Stimulated activated CD4-positive, alpha-beta T cell treated with anti-CD3 and anti-CD28 coated beads, Interleukin-15, amount 100 ng/mL, for 1 hour (primary cell): ENCODE measurements at places on chromosomes 6 and 20.

DNA sequence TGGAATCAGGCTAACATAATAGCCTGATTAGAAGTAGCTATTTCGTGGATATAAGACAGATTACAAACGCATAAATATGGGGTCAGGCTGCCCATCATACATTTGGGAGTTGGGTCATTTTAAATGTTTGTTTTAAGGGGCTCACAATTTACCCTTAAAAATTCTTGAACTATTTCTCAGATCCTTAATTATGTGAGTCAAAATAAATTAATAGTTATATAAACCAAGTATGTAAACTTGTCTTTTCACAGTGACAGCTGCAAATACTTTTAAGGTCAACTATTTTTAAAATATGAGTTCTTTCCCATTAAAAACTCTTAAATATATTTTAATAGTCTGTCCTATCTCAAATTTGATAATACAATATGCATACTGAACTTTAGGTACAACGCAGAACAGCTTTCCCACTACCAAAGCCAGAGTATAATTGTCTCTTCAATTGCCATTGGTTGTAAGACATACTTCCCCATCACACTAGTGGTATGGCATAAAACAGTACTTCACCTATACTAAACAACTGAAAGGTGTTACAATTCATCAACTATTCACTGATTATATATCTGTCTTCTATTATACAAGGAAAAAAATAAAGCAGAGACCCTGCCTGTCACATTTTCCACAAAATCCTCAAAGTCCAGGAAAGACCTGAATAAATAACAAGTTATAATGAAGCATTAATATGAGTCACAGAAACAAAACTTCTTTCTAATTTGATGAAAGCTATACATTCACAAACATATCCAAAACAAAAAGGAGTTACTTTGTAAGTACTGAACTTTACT, 80.8 kb upstream of the COL21A1 start:
- no peak for DNase-seq

DNA sequence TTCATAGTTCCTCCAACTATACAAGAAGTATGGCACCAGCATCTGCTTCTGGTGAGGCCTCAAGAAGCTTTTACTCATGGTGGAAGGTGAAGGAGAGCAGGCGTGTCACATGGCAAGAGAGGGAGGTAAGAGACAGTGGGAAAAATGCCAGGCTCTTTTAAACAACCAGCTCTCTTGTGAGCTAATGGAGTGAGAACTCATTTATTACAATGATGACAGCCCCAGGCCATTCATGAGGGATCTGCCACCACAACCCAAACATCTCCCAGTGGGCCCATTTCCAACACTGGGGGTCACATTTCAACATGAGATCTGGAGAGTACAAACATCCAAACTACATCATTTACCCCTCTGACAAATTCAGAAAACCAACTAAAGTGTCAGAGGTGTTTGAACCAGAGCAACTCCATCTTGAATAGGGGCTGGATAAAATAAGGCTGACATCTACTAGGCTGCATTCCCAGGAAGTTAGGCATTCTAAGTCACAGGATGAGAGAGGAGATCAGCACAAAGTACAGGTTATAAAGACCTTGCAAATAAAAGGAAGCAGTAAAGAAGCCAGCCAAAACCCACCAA, 2.2 kb upstream of the UBD start:
- DNase-seq, result no peak

DNA sequence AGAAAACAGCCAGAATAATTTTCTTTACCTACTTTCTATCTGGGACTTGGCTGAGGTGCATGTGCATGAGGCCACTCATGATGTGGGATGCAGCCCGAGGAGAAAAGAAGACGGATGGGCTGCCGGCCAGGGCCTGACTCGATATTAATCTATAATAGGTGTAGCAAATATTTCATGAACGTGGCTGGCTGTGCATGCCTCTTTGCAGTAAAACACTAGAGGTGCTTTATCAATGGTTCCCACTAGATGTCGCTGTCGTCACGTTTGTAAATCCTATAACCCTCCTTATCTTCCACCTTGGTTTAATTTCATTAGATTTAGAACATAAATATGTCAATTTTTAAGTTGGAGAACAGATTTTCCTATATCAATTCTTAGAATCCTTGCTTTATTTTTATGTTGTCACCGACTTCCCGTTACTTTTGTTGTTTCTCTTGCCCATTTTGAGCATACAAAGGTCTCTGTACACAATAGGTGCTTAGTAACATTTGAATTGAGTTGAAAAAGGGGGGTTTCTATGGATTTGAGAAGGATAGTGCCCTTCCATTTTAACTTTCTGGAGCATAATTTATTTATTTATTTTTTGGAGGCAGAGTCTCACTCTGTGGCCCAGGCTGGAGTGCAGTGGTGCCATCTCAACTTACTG, 19.6 kb upstream of the FERMT1 start:
- no peak for DNase-seq

- DNase-seq, result no peak
These were observed 59.9 kb upstream of the SMOC2 start for GRCh38 chr6:168380956-168381605.

DNA sequence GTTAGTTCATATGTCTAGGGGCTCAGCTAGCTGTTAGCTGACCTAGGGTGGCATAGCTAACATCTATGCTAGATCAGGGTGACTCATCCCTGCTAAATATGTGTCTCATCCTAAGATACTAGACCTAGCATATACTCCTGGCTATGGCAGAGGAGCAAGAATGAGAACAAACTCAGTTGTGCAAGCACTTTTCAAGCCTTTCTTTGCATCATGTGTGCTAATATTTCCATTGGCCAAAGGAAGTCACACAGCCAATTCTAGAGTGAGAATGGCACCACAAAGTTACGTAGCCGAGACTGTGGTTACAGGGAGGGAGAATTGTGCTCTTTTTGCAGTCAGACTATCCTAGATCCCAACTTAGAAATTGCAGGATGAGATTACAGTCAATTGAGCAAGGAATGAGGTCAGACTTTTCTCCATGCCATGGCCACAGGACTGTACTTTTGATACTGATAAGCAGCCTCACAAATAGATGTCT, 78.7 kb downstream of the PLCB4 start:
- no peak for DNase-seq

DNA sequence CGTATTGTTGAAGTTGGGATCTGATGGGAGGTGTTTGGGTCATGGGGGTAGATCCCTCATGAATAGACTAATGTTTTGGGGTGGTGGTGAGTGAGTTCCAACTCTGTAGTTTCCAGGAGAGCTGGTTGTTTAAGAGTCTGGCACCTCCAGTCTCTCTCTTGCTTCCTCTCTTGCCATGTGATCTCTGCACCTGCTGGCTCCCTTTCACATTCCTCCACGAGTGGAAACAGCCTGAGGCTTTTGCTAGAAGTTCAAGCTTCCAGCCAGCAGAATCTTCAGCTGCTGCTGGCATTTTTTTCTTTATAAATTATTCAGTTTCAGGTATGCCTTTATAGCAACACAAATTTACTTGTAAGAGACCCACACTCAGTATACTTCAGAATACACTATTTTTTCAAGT, 1021.6 kb downstream of the EYS start:
- DNase-seq, result no peak

GRCh38 chr6:2917801-2918445, 14.8 kb upstream of the SERPINB9 start:
- DNase-seq, result no peak
